Activated T-cell treated with anti-CD3 and anti-CD28 coated beads for 48 hours (primary cell): ENCODE measurements at places on chromosomes 2 and 18.
A peak's percentile ranks its signal among the peaks of the same experiment; 100 is the strongest.

DNA sequence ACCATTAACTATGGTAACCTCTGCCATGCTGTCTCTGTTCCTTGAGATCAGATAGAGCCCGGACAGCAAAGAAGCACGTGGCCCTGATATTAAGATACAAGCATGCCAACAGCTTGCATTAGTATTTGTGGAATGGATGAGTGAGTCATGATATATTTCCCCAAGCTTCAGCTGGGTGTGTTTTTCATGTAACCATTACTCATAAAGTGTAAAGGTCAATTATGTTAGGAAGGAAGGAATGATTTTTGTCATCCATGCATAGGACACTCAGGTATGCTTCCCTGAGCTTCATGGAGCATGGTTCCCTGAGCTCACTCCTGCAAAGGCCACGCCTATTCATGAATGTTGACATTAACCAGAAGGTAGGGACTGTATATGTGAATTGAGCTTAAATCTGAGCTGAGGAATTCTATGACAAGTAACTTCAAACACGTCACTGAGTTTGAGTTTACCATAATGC is 74.6 kb downstream of the ARL4C start:
- no peak for DNase-seq

DNA sequence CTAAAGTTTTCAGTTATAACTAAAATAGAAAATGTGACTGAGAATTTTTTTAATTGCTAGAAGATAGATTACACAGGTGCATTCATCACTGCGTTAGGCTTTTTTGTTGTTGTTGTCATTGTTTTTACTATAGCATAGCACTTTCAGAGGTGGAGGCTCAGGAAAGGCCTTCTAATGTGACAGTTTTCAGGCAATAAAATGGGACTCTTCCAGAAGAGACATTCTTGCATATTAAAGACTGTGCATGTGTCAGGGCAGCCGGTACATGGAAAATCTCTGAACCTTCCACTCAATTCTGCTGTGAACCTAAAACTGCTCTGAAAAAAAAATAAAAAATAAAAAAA is 175.2 kb downstream of the METTL4 start:
- DNase-seq, result no peak

DNA sequence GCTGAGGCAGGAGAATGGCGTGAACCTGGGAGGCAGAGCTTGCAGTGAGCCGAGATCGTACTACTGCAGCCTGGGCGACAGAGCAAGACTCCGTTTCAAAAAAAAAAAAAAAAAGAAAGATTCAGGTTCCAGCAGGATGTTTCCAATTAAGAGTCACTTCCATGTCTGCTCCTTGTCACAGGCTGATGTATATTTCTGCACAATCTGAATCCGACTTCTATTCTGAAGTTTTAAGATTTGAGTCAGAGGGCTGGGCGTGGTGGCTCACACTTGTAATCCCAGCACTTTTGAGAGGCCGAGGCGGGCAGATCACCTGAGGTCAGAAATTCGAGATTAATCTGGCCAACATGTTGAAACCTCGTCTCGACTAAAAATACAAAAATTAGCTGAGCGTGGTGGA is 24.7 kb downstream of the SNRPD1 start:
- DNase-seq, result no peak

DNA sequence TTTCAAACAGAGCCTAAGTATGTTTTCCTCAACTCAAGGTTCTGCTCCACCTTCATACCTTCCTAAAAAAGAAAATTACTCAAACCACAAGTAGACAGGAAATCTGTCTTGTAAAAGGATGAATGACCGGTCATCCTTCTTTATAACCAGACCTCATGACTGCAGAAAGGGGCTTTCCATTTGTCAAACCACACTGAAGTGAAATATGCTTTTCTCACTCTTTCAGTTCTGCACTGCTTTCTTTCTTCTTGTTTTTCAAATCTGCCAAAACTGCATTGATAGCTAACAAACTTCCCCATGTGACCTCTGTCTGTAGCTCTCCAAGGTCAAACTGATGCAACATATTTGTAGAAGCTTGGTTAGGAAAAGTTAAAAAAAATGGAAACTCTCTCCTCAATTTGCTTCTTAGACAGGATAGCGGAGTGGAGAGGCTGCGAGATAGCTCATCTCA is 308.9 kb upstream of the CCDC68 start:
- DNase-seq, result no peak

- no peak for DNase-seq
Observed at GRCh38 chr2:207341112-207341750, 175.5 kb upstream of the KLF7 start.

GRCh38 chr18:54558609-54559585 is 32.1 kb upstream of the DYNAP start:
- DNase-seq, result no peak

DNA sequence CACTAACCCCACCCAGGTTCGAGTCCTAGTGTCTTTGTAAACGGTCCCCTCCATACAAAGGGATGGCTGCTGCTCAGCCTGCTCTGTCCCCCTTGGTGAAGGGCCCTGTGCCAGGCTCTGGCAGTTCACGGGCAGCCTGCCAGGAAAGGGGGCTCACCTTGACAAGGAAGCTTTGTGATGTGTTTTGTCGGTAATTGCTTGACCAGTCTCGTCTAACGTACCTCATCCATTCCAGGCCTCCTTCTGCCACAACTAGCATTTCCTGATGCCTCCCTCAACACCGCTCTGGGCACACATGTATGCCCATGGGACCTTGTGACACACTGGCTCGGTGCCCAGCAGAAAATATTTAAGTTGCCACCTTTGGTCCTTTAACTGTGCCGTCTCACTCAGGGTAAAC is 171.9 kb downstream of the KLHL29 start:
- no peak for DNase-seq

GRCh38 chr2:120626566-120626965 is 109.1 kb upstream of the GLI2 start:
- DNase-seq, result no peak

DNA sequence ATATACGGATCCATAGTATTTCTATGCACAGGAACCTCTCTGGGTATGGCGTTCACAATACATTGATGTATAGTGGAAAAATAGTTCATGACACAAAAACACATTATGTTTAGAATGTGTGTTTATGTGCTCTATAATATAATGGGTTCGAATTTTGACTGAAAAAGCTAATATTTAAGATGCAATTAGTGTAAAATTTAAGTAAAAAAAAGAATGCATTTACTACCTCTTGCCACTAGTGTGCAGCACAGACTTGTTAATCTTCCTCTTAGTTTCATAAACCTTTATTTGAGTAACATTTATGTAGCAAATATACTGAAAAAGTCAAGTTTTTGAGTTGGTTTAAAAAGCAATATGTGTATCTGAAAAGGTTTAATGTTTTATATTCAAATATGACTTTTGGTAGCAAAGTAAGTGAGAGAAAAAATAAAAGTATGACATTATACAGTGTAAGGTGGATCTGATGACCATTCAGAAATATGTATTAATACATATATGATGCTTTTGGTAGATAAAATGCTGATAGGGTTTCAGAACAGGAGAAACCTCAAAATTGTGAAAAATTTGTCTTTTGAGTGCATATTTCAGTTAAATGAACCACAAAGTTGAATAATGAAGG is 49.4 kb downstream of the CCDC102B start:
- no peak for DNase-seq

GRCh38 chr18:13684546-13684945 is 41.8 kb downstream of the FAM210A start:
- DNase-seq, result no peak

DNA sequence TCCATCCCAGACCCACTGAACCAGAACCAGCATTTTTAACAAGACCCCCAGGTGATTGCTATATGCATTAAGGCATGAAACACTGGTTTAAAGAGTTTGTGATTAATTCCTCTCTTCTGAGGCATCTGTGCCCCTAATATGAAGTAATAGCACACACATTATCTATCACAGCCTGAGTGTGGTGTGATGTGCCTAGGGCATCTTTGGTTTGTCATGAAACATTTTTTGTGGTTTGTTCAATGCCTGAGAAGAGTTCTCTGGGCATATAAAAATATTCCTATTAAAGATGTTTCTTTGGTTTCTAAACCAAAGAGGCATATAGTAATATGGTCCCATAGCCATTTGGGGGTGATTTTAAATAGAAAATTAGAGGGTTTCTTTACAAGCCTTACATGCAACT is 221.7 kb upstream of the SPOPL start:
- no peak for DNase-seq

- DNase-seq, result no peak
Observed at GRCh38 chr2:134080386-134081089, 173.3 kb upstream of the MGAT5 start.

GRCh38 chr2:53964257-53964952 is 6.4 kb downstream of the PSME4 start:
- DNase-seq, result no peak

DNA sequence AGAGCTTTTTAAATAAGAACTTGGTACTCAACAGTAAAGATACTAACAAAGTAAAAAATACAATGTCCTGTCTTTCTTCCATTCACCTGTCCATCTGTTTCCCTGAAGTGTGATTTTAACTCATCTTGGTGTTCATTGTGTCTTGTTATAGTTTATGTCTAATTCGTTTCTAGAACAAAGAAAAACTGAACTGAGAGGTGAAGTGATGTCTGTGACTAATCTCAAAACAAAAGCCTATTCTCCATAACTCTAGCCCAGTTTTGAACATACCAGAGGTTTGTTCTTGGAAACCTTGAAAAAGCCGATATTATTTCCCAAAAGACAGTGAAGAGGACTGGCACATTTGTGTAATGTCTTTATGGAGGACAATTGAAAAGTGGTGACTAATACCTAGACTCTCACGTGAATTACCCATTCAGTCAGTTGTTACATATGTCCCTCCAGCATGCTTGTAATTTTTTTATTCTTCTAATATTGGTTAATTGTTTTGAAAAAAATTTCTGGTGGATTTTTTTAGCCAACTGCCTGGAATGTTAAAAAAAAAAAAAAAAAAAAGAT is 725.8 kb downstream of the SATB2 start:
- no peak for DNase-seq

- DNase-seq, result no peak
Observed at GRCh38 chr2:118190474-118190873, 102.2 kb downstream of the INSIG2 start.

DNA sequence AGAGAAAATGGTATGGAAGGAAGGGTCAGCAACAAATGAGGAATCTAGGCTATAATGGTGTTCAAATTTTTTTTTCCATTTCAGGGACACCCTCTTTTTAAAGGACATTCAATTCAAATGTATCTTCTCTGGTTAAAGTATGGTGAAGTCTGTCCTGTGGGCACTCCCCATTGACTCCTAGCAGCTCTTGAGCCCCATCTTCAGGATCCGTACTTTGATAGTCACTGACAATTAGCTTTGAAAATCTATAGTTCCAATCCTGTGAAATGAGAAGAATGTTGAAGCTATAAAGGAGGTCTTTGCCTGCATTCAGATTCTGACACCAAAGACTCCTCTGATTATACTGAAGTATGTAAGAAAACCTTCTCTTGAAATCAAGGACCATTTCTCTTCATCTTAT is 43.3 kb downstream of the KCNH7 start:
- no peak for DNase-seq

- DNase-seq, result no peak
Observed at GRCh38 chr2:53829273-53829979, 30.3 kb downstream of the GPR75 start.

DNA sequence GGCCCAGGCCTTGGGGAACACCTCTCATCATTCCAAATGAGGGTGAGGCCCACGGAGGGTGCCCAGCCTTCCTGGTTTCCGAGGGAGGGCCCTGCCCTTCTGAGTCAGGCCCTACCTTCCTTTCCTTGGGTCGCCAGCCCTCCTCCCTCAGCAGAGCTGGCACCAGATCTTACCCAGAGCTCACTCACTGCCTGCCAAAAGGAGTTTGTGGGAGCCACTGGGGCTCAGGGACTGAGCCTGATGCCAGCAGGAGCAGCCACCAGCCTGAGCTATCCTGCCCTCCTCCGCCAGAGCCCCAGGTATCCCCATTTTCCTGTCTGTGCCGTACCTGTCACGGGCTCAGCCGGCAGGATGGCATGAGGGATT is 64.1 kb downstream of the NRP2 start:
- no peak for DNase-seq

DNA sequence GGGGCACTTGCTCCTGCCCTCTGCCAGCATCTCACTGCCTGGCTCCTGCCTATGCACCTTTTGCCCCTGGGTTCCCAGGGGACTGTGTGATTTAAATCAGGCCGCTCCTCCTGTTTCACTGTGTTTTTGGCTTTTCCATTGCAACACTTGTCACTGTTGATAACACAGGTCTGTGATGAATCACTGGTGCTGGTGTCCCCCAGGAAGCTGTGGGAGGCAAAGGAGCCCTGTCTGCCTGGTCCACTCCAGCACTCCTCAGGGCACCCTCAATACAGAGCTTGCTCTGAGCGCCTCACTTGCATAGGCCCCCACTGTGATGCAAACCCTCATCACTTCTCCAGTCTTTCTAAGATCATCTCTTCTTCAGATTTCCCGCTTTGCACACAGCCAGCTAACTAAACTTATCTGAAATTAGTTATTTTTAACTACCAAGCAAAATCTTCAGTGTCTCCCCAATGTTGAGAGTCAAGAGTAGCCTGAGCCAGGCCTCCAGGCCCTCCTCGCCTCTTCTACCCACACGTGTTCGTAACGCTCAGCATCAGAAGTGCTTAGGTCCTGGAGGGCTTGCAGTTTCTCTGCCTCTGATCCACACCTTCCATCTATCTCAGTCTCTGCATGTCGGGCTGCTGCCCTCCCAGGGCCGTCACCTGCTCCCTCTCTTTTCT is 2.8 kb downstream of the TMEM18 start:
- DNase-seq, result no peak

DNA sequence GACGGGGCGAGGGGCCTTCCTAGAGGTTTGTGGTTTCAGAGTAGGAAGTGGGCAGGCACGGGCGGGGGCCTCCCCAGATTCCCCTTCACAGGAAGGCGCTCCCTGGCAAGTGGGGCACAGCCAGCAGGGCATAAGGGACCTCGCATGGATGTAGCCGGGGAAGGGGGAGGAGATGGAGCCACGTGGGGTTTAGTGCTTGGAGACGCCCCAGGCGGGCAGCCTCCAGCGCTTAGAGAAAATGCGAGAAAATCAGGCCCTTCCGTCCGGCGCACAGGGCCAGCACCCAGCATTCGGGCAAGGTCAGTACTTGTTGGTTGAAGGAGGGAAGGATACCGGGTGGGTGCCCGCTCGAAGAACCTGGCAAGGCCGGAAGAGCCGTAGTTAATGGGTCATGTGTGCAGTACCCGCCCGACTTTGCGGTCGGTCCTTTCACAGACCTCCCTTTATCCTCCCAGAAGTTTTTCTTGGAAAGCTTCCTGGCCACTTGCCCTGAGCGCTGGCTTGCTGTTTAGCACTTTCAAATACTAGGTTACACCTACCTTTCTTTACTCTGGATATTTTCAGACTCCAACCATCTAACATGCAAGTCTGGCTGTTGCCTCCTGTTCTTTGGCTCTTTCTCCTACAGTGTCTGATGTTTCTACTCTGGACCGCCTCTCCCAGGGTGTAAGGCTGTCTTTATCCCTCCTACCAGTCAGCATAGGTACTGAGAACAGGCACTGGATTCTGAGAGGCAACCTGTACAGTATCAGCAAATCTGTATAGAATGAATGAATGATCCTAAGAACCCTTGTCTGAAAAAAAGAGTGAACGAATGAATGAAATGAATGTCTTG is 78.1 kb downstream of the CIB4 start:
- no peak for DNase-seq

GRCh38 chr2:55130849-55131248 is 80.6 kb upstream of the RTN4 start:
- no peak for DNase-seq

GRCh38 chr2:132392221-132392620 is 24.4 kb upstream of the GPR39 start:
- DNase-seq, result no peak

GRCh38 chr2:73249636-73250035 is 15.5 kb downstream of the CCT7 start:
- no peak for DNase-seq

- peak; percentile 23 for DNase-seq
Observed at GRCh38 chr2:9641641-9642040, 10.8 kb upstream of the YWHAQ start.
